Omental fat pad (tissue), 4 donors: ENCODE measurements at places on chromosomes 6 and 20. TPM values are rescaled to one million over a fixed set of nuclear protein-coding genes. Genes with fewer than 3 reads are reported as not detected.

Gene RHAG
- total RNA-seq, result not detected

DNA sequence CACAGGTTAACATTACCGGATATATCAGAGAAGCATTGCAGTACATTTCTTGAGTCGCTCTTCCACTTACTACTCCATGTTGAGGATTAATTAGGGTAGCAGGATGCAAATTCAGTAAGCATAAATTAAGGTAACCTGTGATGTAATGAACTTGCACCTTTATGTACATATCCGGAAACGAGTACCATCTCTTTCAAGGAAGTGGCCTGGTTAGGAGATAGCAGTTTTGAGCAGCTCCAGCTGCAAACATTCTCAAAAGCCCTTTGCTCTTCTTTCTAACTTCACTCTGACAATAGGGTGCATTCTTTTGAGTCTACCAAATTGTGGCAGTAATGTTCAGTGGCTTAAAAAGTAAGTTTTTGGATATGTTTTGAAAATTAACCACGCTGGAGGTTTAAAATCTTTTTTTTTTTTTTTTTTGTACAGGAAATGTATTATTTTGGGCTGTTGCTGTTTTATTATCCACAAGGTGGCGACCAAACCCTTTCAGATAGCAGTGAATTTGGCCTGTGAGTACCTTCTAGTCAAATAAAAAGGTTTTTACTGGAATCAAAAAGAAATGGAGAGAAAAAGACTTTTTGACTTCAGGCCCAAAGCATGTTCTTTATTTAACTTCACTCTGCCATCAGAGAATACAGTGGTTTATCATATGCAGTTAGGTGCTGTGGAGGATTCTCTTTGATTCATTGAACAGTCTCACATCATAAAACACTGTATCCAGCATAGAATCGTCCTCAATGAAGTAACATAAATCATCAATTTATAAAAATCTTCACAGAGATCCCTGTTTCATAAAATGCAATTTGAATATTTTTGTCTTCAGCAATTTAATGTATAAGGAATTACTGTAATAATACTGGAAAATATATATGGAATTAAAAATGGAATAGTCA lies 8.9 kb downstream of the FAM217B start:
- DNase-seq, result no peak

Gene CDKN1A
- 126 TPM for total RNA-seq

DNA sequence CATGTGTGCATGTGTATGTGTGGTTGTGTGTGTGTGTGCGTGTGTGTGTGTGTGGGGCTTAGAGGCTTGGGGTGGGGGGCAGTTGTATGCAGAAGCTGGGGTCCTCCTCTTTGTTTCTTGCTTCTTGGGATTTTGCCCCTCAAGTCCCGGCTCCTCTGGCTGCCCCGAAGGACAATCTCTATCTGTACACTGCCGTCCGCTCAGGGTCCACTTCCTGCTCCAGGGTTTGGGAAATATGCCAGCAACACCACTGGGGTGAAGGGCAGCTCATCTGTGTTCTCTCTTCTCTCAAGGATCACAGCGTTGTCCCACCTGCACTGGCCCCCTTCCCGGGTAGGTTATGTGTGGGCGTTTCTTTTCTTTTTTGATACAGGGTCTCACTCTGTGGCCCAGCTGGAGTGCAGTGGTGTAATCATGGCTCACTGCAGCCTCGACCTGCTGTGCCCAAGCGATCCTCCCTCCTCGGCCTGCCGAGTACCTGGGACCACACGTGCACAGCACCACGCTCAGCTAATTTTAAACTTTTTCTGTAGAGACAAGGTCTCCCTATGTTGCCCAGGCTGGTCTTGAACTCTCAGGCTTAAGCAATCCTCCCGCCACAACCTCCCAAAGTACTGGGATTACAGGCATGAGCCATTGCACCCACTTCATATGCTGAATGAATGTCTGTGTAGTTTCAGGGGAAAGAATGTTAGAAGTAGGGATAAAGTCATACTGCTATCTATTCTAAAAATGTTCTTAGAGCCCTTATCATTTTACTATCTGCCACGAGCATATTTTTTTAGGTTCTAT lies 25.7 kb downstream of the SLC2A4RG start:
- DNase-seq, result no peak
